ENCODE measurements at places on chromosomes 13 and 19.

- DNase-seq = no peak
These were observed 523.5 kb upstream of the MIR17HG start for GRCh38 chr13:90824032-90824431.

- DNase-seq = no peak
These were observed 5.6 kb upstream of the KLK13 start for GRCh38 chr19:51070334-51071094.

DNA sequence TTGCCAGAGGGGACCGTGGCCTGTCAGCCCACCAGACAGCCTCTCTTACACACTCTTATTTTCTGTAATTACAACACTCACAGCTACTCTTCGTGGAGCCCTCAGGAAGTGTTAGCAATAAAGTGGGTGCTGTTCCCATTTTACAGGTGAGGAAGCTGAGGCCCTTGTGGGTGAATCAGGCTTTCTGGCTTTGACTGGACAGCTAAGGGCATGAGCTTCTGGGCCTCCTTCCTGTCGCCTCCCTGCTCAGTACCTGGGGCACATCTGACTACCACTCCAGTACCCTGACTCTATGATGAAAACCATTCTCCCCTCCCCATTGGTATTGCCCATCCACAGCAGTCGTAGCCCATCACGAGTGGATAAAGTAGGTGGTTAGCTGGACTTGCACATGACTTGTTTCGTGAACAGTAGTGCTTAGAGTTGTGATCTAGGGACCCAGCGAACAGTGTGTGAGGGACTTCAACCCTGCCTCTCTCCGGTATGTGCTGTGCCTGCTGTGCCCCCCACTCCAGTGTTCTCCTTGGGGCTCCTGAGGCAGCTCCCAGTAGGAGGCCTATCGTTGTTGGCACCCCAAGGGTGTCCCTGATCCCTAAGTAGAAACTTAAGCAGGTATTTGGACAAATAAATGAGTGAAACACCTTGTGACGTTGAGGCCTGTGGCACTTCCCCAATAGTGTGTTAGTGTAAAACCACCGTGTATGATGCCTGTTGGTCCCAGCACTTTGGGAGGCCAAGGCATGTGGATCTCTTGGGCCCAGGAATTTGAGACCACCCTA, 38.6 kb downstream of the GATAD2A start:
- DNase-seq = no peak

DNA sequence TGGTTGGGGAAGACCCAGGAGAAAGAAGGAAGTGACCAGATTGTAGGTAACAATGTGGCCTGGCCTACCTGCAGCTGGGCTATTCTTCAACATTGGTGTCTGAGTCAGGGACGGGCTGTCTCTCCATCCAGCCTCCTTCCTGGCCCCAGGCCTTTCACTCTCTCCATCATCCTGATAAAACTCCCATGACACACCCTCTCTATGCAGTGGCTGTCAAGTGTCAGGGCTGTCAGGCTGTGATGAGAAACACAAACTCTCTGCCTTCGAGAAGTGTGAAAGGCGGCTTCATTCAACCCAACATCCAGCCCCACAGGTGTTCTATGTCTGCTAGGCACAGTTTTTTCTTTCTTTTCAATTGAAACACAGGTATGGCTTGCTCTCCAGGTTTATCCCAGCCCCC, 153.3 kb upstream of the VSTM2B start:
- DNase-seq = no peak

DNA sequence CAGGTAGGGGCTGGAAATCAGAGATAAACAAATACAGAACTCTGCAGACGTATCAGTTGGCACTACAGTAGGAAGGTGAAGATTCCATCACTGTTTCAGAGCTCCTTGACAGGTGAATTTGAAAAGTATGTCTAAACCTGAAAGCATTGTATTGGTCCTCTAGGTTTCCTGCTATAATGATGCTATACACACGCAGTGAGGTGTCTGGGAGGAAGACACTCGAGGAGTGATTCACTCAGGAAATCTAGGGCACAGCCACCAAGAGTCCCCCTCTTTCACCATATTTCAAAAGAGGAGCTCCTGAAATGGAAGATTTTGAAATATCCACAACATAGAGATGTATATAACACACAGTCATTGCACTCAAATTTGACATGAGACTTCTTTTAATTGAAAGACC, 331.0 kb upstream of the DACH1 start:
- no peak for DNase-seq

DNA sequence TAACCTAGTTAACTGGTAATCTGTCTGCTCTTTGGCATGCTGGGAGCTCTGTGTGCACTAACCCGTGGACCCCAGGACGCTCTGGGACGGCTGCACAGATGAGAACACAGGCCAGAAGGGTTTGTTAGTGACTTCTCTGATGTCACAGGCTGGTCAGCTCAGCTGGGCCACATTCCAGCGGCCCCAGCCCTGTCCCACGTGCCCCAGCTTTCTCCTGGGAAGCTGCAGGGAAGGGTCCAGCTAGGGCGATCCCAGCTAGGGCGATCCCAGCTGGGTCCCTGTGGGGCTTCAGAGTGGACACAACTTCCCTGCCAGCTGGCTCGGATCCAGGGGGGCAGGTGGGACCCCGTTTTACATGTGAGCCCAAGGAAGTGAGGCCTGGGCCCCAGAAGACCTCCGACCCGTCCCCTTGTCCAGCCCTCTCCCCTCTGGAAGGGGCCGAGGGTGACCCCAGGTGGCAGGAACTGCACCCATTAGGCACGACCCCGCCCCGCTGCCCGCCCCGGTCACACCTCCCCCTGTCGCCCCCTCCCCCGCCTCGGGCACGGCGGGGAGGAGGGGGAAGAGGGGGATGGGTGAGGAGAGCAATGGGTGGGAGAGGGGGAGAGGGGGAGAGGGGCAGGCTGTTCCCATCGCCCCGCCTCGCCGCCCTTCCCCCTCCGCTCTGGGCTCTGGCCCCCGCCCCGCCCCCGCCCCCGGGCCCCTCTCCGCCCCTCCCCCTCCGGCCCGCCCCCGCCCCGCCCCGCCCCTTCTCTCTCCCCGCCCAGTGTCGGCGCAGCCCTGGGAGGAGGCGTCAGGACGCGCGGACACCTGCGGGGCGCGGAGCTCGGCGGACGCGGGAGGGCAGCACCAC, 75.2 kb upstream of the MCF2L start:
- DNase-seq = peak; percentile 4

GRCh38 chr13:40479196-40479845, 187.1 kb downstream of the FOXO1 start:
- no peak for DNase-seq

DNA sequence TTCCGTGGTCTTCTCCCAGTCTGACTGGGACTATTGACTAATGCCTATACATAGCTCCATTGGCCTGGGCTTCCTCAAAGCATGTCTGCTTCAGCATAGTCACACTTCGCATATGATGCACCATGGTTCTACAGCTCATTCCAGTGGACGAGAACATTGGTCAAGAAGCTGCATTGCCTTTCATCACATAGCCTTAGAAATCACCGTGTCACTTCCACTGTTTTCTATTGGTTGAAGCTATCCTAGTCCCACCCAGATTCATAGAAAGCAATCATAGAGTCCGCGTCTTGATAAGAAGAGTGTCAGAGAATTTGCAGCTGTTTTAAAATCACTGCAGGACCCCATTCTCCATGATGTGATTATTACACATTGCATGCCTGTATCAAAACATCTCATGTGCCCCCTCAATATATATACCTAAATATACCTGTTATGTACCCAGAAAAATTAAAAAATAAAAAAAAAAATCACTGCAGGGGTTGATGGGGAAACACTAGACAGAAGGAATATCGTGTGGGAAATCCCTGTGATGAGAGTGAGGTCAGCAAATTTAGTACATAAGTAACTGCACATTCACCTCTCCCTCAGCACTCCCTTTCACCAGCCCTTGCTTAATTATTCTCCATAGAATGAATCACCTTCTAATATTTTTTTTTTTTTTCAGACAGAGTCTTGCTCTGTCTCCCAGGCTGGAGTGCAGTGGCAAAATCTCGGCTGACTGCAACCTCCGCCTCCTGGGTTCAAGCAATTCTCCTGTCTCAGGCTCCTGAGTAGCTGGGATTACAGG, 2.2 kb upstream of the ARHGAP33 start:
- DNase-seq = no peak

DNA sequence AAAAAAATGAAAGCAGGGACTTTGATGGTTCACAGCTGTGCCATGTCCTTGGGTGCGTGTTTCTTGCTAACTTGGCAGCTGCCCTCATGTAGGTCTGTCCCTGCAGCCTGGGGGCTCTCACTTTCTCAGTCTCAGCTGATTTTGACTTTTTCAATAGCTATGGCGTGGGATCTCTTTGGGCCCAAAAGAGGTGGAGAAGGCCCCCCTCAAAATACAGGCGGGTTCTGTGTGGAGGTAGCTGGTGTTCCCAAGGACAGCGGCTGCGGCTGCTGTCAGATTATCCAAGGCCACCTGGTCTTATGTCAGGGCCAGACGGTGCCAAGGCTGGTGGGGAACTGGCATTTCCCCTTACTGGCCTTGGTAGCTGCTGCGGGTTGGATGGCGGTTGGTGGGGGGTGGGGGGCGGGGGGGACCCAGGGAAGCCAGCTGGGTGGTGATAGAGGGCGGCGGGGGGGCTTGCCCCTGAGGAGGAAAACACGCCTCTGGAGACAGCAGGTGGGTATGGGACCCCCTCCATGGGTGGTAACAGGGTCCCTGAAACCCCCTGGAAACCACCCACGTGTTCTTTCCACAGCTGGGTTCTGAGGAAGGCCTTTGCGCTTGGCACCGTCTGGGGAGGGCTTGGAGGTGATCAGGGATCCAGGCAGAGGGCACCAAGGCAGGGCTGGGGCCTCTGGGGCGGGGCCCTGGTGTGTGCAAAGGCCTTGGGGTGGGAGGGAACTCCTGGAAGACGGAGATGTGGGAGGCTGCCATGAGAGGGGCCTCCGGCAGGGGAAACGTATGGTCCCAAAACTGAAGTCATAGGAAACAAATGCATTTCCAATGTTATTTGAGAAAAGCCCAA, 4.1 kb downstream of the TIMM13 start:
- no peak for DNase-seq

DNA sequence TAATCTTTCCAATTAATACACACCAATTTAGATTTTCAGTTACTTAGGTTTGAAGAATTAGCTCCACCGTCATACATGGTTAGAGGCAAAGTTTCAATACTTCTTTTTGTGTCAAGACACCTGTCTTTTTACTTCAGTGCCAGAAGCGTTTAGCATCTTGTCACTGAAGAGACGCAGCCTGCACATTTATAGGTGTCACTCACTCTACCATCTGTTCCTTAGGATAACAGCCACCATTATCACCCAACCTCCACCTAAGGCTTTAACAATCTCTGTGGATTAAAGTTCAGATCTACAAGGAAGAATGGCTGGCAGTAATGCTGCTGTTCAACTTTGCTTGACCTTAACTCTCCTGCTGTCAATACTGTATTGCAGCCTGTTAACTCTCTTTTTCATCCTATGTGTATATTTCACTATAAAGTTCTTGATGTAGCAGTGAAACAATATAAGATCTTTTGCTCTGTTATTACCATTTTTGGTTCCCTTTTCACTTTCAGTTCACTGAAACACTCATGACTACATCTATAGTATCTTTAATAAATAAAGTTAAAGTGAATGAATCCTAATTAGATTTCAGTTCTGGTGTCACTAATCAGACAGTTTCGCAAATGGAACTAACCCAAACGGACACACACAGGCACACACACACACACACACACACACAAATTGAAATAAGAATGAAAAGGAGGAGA, 435.6 kb downstream of the PCDH9 start:
- DNase-seq = no peak

GRCh38 chr19:3543150-3544057, 4.4 kb downstream of the TEKTIP1 start:
- no peak for DNase-seq

GRCh38 chr19:42121656-42122069, 10.6 kb downstream of the POU2F2 start:
- DNase-seq = peak; percentile 91

All from CD4-positive, alpha-beta T cell treated with Interleukin-2 at 100 ng/mL for 4 hours (primary cell).